Fibroblast of the aortic adventitia (primary cell): ENCODE measurements at places on chromosomes 12 and 14. TPM values are rescaled to one million over a fixed set of nuclear protein-coding genes. Genes with fewer than 3 reads are reported as not detected.

Gene SYNE3
- 19.3 and 63.4 TPM in 2 replicates for total RNA-seq

Gene SLC48A1
- total RNA-seq, result 22.0 and 25.1 TPM in 2 replicates

Gene CAPZA3
- total RNA-seq, result not detected in 2 replicates

Gene KRT72
- total RNA-seq, result not detected in 2 replicates

Gene BEGAIN
- total RNA-seq, result 0.18 and 0.33 TPM in 2 replicates

Gene TEX22
- total RNA-seq, result 0.27 and 1.5 TPM in 2 replicates

Gene HEBP1
- 14.4 and 35.3 TPM in 2 replicates for total RNA-seq
